ENCODE measurements at places on chromosomes 6 and 20.
A peak's percentile ranks its signal among the peaks of the same experiment; 100 is the strongest.

GRCh38 chr20:34834459-34834893, 9.0 kb upstream of the NCOA6 start:
- no peak for DNase-seq

DNA sequence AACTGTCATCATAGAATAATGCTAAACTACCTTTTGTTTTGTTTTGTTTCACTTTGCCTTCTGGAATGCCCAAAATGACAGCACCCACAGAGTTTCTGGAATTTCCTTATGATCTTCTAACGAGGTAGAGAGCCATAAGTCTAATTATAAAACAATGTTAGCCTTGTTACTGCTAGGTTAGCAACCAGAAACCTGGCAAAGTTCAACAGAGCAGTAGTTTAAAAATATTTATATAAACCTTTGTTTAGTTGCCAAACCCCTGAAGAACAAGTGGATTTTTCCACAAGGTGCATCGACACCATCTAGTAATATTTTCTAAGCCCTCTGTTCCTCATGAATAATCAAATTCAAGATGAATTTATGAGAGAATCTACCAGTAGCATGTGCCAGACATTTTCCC, 27.6 kb upstream of the IPCEF1 start:
- no peak for DNase-seq

DNA sequence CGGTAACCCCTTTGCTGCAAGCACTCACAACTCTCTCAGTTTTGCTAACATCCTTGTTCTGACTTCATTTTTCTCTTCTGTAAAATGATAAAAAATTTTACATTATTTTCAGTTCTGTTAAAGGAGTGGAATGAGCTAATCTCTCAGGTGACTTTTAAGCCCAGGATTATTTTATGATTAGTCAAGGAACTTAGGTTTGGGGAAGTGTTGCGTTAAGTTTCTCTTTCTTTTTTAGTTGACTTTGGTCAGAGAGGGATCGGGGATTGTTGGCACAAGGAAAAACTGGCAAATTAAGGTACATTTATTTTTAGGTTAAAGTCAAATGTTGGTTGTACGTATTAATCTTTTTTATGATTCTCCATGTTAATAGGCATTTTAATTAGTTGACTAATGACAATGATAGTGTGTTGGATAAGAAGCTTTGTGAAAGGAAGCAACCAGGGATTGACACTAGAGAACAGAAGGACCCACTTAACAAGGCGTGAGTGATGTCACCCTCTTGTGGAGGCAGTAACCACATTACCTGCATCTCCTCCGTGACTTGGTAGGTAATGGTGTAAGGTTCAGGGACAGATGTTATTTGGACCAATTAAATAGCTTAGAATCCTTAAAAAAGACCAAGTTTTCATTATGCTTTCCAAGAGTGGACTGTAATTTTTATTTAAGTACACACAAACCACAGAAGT, 31.6 kb downstream of the CD83 start:
- no peak for DNase-seq

GRCh38 chr20:6665621-6666355, 101.7 kb upstream of the BMP2 start:
- no peak for DNase-seq

- DNase-seq: no peak
Measured at GRCh38 chr6:25250878-25251277, 28.3 kb upstream of the CARMIL1 start.

GRCh38 chr20:50980071-50980681, 21.6 kb downstream of the MOCS3 start:
- DNase-seq: no peak

DNA sequence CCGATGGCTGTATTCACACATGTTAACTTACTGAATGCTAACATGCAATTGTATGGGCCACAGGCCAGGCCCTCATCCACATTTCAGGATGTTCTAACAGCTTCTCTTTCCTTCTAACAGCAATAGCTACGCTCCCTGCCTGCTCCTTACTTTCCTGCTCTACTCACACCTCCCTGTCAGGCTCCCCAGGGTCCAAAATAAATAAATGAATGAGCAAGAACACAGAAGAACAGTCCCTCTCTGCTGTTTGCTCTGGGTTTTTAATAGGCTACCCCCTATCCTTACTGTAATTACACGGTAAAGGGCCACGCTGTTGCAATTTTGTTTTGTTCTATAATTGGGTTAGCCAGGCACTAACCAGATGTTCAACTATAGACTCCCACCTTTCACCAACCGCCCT, 135.6 kb downstream of the GMDS start:
- no peak for DNase-seq

DNA sequence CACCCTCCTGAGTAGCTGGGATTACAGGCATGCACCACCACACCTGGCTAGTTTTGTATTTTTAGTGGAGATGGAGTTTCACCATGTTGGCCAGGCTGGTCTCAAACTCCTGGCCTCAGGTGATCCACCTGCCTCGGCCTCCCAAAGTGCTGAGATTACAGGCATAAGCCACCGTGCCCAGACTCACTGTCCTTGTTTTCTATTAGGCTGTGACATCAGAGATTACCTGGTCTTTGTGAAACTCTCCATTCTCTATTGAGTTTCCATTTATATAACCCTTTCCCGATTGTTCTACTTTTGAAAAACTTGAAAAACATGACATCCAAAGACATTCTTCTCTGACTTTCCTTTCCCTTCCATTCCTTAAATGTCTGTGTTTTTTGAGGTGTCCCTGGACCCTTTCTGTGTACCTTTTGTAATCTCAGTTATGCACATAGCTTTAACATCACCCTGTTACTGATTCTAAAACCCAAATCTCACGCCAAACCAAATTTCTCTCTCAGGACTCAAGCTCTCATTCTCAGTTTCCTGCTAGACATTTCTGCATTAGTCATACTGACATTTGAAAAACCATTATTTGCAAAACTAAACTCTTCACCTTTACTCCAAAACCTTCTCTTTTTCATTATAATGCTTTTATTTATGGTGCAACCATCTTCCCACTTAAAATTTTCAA, 137.0 kb downstream of the KHDC1L start:
- DNase-seq: no peak

DNA sequence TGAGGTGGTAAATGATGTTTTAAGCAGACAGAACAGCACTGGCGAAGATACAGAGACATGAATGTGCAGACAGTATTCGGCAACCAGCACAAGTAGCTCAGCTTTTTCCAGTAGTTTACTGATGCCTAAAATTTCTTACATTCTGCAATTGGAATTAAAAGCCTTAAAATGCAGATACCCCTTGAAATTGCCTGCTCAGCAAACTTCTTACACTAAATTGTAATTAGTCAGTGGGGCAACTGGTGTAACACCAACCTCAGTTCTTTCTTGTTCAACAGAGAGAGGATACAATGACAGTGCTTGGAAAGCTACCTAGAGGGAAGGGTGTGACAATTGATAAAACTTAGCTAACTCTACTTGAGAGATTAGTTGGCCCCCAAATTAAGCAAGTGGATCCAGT, 121.1 kb upstream of the ENPP5 start:
- no peak for DNase-seq

- DNase-seq: no peak
Measured at GRCh38 chr6:45984788-45985425, 30.8 kb downstream of the CLIC5 start.

GRCh38 chr6:31771992-31772358, 5.2 kb downstream of the VWA7 start:
- DNase-seq: no peak

DNA sequence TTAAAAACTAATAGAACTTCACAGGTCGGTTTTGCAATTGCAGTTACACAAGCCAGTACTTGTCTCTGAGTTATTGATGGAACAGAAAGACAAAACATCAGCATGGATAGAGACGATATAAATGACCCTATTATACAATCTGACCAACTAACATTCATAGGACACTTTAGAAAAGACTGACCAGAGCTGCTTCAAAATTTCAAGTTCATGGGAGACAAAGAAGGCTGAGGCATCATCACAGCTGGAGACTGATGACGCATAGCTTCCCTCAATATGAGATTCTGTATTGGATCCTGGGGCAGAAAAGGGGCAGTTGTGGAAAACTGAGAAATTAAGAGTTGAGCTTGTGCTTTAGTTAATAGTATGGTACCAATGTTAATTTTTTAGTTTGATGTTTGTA, 174.0 kb downstream of the THBS2 start:
- DNase-seq: no peak

- no peak for DNase-seq
Measured at GRCh38 chr6:36136034-36136433, 5.7 kb downstream of the MAPK13 start.

DNA sequence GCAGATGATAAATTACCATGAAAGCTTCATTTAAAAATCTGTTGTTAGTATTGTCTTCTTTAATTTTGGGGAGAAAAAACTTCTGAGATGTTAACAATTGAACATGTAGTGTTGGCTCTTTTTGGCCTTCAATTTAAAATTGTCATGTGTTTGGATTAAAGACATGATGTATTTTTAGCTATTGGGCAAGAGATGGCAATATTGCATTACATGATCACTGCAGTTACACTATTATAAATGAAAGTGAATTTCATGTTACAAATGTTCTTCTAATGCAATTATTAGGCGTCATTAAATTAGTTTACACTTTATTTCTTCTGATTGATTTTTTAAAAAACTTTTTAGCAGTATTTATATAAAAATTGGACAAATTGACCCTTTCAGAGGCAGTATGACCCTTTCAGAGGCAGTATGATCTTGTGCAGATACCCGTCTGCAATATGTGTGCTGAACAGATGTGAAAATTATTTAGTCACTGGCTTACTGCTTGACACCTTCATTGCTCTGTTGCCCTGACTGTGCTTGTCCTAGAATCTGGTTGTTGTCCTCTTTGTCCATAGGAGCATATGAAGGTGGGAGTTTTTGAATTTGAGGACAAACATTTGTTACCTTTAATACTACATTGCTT, 25.8 kb downstream of the CDKAL1 start:
- DNase-seq: no peak

DNA sequence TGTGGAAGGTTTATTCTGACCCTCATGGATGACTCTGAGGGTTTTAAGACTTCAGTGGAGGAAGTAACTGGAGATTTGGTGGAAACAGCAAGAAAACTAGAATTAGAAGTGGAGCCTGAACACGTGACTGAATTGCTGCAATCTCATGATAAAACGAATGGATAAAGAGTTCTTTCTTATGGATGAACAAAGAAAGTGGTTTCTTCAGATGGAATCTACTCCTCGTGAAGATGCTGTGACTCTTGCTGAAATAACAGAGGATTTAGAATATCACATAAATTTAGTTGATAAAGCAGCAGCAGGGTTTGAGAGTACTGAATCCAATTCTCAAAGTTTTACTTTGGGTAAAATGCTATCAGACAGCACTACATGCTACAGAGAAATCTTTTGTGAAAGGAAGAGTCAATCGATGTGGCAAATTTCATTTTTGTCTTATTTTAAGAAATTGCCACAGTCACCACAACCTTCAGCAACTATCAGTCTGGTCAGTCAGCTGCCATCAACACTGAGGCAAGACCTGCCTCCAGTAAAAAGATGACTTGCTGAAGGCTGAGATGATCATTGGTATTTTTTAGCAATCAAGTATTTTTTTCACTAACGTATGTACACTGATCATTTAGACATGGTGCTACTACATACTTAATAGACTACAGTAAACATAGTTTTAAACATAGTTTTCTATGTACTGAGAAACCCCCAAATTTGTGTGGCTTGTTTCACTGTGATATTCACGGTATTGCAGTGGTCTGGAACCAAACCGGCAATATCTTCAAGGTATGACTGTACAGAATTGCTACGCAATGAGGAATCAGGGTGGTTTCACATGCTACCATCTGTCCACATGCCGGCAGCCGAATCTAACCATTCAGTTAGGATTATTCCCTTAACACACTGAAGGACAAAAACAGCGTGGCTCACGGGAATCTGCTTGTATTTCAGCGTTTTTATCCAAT, 149.0 kb downstream of the MYB start:
- no peak for DNase-seq

DNA sequence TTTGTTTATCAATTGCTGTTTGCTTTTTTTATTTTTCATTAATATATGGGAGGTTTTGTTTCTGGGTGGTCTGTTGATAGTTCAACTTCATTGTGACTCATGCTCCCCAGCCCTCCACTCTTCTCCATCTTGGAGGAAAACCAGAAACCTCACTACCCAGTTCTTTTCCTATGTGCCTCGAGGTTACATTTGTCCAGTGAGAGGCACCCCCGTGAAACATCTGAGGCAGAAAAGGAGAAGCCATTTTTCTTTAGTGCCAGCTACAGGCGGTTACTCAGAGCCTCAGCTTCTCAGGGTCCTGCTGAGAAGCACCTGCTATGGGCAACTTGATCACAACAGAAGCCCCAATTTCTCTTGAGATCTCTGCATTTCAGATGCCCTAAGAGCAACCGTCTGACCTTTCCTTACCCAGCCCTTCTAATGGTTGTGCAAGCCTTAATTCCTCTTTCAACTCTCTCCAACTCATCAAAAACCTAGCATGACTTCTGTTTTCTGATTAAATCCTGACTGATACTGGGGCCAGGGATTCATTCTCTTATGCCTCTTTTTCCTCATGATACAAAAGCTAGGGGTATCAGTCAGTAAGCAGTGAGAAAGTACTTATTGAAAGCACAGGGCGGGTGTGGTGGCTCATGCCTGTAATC, 144.6 kb downstream of the ELOVL4 start:
- no peak for DNase-seq

GRCh38 chr20:1484438-1485116, 6.6 kb downstream of the SIRPB2 start:
- no peak for DNase-seq

DNA sequence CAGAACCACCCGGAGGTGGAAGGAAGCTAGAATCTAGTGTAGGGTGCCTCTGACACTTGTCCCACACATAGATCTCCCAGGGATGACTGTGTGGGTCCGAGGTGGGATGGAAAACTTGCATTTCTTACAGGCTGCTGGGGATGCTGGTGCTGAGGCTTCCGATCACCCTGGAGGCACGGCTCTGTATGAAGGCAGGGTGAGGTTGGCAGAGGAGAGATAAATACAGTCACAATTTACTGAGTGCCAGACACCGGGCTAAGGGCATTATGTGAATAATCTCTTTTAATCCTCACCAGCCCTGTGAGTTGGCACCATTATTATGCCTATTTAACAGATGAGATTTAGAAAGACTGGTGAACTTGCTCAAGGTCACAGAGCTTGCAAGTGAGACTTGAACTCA, 250.2 kb upstream of the RREB1 start:
- no peak for DNase-seq

- no peak for DNase-seq
Measured at GRCh38 chr20:44495802-44496481, 20.3 kb downstream of the TTPAL start.

DNA sequence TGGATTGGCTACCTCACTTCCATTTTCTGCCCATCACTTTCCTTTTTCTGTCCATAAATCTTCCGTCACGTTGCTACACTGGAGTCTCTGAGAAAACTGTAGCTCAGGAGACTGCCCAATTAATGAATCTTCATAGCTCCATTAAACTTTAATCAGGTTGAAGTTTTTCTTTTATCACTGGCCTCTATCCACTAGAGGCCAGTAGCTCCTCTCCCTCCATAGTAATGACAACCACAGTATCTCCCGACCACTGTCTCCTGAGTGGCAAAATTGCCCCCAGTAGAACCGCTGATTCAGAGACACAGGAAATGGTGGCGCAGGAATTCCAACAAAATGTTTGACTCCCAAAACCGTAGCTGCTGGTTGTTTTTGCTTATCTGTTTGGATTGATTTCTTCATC, 18.4 kb upstream of the DOK5 start:
- no peak for DNase-seq

- no peak for DNase-seq
Measured at GRCh38 chr6:145483191-145483996, 251.9 kb downstream of the EPM2A start.

GRCh38 chr20:17520583-17520982, 10.6 kb downstream of the BFSP1 start:
- DNase-seq: no peak

- DNase-seq: peak; percentile 33
Measured at GRCh38 chr20:50635676-50636600, 55.4 kb downstream of the RIPOR3 start.
